ENCODE measurements at places on chromosomes 7 and 10.

- no peak for DNase-seq
These were observed 4.7 kb downstream of the COPS6 start for GRCh38 chr7:100093498-100093897.

DNA sequence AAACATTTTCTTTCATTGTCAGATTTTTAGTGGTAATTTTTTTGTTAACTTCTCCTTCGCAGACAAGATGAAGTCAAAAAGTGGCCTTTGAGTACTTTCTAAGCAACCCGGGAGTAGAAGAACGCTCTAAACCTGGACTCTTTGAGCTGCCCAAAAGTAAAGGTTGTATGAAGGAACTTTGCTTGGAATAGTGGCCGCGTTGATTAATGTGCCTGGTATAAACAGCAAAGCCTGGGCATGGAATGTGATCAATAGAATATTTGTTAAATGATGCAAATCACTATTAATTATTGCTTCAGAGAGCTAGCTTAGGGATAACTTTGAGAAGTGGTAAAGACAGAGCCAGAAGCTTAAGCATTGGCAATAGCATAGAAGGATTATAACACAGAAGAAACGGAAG is 475.1 kb upstream of the ANKRD30A start:
- no peak for DNase-seq

DNA sequence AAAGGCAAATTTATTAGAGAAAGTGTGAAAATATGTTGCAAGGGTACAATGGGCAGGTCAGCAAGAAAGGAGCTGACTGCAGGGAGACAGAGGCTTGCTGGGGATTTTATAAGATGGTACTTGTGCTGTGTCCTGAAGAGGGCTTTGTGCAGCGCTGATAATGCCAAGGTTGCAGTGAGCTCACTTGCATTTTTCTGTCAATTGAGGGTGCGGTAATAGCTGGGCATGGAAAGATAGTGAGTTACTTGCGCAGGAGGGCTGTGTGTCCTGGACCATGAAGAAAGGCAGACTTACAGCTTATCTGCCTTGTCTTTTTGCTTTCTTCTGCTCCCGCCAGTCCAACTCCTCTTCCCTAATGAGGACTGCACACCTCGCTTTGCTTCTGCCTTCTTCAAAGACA is 12.5 kb downstream of the CDC123 start:
- DNase-seq = no peak

DNA sequence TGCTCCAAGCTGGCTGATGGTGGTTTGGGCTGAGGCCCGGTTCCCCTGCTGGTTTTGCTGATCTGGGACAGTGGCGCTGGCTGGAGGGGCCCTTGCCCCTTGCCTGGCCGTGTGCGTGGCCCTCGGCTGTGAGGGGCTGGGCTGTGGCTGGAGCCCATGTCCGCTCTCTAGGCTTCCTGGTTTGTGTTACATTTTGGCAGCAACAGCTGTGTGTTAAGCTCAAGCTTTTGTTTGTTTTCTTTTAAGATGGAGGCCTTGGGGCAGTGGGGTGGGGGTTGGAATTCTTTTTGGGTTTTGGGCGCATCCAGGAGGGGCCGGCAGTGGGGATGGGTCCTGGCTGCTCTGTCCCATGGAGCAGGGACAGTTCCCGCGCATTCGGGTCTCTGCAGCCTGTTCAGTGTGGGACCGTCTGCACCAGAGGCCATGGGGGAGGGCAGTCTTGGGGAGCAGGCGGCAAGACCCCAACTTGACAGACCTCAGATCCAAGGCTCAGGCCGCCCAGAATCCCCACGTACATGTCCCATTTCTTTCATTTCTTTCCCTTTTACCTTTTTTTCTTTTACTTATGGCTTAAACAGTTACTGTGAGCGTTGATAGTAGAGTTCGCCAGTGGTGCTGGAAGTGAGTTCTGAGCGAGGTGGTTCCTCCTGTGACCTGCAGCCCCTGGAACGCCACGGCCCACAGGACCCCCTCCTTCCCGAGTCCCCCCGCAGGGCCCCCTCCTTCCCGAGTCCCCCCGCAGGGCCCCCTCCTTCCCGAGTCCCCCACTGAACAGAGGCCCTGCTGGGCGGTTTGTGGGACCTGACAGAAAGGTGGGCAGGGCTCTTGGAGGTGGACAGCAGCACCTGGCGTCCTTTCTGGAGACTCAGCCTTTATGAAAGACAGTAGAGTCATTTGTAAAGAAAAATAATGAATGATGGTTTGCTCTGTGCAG is 75.3 kb downstream of the INPP5A start:
- DNase-seq = no peak

DNA sequence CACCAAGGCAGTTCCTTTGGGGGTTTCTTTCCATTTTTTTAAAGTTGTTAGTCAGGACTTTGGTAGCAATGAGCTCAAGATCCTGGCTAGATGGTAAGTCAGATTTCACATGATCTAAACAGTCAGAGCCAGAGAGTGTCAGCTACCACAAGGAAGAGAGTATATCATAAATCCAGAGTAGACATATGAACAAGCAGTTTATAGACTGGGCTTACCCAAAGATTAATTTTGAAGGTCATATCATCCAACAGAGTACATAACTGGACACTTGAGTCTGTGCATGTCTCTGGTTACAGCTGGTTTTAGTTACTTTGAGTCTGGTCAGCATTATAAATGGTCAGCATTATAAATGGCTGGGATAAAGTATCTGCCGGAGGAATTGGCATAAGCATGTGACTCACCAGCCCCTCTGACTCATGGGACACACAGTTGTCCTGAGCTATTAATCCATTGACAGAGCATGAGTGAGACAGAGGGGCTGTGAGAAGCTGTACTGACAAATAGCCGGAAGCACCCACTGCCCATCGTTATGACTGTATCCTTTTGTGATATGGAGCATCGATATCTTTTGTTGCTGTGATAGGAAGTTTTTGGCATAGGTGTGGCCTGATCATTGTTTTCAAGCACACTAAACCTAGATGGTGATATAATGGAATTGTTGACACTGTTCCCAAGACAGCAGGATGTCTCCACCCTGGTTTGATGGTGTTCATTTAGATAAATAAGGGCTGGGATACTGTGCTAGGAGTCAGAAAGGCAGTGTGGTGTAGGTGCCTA is 19.3 kb downstream of the PPP1R3C start:
- no peak for DNase-seq

GRCh38 chr10:99057936-99058690 is 177.5 kb downstream of the HPSE2 start:
- no peak for DNase-seq

All from activated naive CD4-positive, alpha-beta T cell (primary cell).